NCI-H187 (cell line): ENCODE measurements at places on chromosomes 13 and 19.

- no peak for DNase-seq
Observed at GRCh38 chr19:27909185-27909840, 1303.6 kb downstream of the UQCRFS1 start.

GRCh38 chr13:44420376-44421220, 47.0 kb downstream of the SERP2 start:
- no peak for DNase-seq

DNA sequence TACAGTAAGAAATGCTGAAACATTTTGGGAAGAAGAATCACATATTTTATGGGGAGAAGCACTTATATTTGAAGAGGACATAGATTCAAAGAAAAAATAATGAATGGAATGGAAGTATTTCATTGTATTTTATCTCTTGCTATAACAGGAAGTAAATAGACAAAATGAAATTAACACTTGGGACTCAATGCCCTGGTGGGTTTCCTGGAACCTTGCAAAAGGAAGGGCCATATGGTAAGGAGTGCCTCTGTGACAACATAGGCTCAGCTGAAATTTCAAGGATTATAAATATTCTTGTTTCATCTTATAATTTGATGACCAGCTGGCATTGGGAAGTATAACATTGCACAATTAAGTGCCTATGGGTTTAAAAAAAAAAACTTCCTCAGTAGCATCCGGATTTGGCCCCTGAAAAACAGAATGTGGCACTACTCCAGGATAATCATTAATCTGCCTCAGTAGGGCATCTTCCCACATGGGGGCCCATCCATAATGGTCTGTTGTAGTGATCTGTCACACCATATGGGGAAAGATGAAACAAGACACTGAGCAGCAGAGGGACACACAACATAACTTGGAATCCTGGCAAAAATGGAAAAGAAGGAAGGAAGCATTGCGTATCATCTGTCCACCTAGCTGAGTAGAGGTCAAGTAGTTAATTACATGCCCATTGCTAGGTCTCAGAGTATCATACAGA, 321.6 kb downstream of the NDFIP2 start:
- DNase-seq = no peak

- DNase-seq = no peak
Observed at GRCh38 chr13:47897411-47898050, 103.5 kb downstream of the SUCLA2 start.

DNA sequence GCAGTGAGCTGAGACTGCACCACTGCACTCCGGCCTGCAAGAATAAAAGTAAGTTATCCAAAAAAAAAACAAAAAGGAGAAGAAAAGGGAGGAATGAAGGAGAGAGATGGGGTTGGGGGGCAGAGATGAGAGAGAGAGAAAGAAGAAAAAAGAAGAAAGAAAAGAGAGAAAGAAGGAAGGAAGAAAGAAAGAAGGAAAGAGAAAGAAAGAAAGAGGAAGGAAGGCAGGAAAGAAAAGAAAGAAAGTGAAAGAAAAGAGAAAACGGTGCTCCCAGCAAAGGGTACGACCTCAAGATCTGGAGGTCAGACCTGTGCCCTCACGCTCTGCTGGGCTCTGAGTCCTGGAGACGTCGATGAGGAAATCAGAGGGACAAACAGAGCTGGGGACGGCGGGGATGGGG, 3.7 kb downstream of the A1BG start:
- no peak for DNase-seq

- no peak for DNase-seq
Observed at GRCh38 chr13:33743438-33744368, 74.2 kb upstream of the RFC3 start.
